ENCODE measurements at places on chromosomes 1 and 21.

GRCh38 chr1:66335859-66336640 is 197.9 kb upstream of the SGIP1 start:
- no peak for DNase-seq

GRCh38 chr1:59686574-59686973 is 128.2 kb upstream of the HOOK1 start:
- no peak for DNase-seq

DNA sequence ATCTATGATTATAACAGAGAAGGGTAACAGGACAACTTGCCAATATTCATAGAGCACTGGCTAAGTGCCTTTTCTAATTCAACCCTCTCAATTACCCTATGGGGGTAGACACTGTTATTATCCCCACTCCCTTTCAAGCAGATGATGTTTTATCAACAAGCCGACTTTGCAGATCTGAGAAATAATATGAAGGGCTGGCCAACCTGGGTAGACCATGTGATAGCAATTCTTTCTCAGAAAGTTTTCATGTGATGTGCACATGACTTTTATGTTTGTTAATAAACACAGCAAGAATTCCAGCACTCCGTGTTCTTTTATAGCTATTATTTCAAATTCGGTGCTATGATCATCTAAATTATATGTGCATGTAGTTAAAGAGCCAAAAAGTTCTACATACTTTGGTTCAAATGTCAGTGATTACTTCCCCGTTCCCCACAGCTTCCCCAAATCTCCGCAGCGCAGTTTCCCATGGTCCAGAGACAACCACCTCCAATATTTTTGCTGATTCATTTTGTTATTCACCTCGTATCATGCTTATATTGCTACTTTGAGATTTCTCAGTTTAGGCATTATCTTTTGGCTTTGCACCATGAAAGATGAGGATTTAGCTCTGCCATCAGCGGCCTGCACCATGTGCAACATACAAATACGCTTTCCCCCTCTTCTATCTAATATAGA is 96.7 kb upstream of the GADD45A start:
- DNase-seq = no peak

GRCh38 chr21:45479691-45480675 is 62.3 kb downstream of the SLC19A1 start:
- DNase-seq = no peak

DNA sequence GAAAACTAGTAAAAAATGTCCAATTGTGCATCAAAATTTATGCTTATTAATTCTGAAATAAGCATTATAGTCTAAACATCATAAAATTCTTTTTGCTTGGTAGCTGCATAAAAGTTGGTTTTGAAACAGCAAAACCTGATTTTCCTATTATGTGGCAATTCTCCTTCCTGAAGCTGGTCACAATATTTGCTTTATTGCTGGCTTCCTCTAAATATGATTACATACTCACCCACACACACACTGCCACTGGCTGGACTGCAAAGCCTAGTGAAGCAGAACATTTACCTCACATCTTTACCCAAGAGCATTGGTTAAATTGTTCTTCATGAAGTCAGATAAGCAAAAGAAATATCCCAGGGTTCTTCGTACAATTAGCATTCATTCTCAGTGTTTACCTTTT is 103.0 kb downstream of the NR5A2 start:
- DNase-seq = no peak

DNA sequence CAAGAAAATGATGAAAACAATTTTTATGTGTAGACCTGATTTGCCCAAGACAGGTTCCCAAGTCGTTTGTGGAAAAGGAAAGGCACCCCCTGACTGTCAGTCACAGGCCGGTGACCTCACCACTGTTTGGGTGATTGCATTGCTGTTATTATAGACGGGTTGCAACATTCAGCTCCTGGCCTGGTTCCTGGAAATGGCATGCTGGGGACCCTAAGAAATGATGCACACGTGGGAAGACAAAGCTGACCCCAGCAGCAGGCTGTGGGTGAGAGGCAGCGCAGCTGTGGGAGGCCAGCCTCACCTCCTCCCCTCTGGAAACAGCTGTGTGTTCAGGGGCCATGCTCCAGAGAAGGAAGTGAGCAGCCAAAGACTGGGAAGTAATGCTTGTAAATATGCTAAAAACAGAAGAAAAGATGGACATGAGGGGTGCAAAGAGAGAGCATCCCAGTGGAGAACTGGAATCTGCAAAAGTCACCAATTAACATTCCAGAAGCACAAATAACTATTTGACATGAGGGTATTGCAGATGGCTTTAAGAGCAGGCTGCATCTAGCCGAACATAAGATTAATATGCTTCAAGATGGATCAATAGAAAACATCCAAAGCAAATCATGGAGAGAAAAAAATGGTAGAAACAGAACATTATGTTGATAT is 23.4 kb upstream of the ABCG1 start:
- no peak for DNase-seq

DNA sequence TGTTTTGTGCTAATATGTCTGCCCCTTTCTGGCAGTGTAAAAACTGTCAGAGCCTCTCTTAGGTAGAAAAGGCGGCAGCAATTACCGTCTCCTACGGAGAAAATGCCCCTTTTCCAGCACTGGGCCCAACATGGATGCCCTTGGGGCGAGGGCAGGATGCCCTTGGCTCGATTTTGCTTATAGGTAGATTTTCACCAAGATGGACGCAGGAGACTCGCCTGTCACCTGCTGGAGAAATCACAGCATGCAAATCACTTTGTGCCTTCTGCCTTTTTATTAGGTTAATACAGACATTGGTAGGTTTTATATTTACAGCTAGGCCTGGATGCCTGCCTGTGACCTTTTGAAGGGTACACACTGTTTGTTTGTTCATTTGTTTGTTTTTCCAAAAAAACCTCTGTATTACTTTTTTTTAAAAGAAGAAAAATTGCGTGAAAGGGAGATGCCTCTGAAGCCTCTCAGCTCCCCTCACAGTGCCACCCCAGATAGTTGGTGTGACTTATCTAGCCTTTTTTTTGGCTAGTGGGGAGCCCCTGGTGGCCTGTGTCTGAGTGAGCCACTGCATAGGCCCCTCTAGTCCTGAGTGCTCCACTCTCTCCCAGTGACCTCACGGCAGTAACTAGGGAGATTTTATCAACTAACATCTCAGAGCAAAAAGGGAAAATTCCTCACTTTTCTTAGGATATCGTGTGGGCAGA is 2.5 kb downstream of the ATP1B1 start:
- no peak for DNase-seq

DNA sequence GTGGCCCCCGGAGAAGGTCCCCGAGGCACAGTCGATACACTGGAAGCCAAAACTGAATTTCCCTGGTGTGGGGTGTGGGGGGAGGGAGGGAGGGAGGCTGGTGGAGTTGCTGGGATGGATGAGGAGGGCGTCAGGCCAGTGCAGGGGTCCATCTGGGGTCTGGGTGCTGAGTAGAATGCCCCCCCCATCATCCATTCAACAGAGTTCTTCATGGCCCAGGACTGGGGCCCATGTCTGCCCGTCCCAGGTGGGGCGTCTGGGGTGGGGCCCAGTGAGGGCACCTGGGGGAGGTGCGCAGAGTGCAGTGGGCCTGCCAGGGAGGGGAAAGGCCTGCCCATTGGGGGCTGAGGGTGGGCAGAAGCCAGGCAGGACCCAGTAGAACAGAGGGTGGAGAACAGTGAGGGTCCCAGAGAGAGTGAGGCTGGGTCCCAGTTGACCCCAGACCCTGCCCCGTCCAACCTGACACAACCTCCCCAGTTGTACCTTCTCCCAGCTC is 1.9 kb downstream of the TNFRSF18 start:
- DNase-seq = no peak

DNA sequence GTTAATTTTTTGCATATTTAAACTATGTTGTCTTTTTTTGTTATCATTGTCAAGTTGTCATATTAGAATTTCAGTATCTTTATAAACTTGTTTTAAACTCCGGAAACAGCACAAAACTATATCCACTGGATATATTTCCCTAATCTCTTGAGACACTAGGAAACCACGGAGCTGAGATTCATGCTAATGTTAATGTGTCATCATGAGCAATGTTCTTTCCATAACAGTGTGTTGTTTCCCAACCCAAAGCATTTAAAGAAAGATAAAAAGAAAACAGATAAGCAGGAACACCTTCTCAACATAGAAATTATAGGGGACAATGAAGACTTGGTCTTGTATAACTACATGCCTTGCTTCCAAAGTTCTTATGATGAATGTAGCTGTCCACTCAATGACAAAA is 626.2 kb upstream of the TMPRSS15 start:
- no peak for DNase-seq

DNA sequence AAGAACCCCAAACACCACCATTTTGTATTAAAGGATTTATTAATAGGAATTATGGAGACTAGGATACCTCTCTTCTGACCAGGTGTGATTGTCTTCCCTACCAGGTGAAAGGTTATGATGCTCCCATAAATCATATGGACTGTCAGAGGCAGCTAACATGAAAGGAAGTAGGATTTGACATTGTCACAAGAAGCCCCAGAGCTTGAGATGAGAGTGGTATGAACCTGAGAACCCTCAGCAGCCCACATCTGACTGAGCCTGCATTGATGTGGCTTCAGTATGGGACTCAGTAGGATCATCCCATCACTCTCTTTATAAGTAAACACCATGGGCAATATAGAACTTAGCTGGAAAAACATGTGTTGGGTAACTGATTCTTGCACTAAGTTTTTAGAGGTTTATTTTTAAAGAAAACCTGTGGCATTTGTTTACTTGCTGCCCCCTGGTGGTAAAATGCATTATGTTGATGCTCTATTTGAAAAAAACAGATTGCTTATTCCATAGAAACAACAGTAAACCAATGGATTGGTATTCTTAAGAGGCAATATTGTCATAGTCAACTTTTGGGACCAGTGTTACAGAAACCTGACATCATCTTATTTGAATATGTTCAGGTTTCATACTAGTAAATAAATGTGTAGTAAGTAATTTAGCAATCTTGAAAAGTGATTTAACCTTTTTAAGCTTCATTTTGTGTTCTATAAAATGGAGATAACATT is 16.6 kb upstream of the CACYBP start:
- no peak for DNase-seq

- DNase-seq = no peak
Measured at GRCh38 chr1:41780916-41781315, 137.8 kb downstream of the HIVEP3 start.

Measured in stimulated activated CD8-positive, alpha-beta memory T cell treated with anti-CD3 and anti-CD28 coated beads, Interleukin-7, amount 100 ng/mL, for 24 hours (primary cell).